ENCODE measurements at places on chromosomes 16 and 17.

DNA sequence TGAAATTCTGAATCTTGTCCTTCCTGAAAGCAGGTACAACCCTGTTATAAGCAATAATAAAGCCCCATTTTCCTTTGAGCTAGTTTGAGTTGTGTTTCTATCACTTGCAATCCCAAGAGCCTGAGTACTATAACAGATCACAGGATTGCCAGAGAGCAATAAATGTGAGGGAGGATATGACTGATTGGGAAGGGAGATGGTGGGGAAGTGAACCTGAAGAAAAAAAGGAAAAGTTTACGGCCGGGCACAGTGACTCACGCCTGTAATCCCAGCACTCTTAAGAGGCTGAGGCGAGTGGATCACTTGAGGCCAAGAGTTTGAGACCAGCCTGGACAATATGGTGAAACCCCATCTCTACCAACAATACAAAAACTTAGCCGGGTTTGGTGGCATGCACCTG is 80.4 kb downstream of the COX10 start:
- DNase-seq = no peak

DNA sequence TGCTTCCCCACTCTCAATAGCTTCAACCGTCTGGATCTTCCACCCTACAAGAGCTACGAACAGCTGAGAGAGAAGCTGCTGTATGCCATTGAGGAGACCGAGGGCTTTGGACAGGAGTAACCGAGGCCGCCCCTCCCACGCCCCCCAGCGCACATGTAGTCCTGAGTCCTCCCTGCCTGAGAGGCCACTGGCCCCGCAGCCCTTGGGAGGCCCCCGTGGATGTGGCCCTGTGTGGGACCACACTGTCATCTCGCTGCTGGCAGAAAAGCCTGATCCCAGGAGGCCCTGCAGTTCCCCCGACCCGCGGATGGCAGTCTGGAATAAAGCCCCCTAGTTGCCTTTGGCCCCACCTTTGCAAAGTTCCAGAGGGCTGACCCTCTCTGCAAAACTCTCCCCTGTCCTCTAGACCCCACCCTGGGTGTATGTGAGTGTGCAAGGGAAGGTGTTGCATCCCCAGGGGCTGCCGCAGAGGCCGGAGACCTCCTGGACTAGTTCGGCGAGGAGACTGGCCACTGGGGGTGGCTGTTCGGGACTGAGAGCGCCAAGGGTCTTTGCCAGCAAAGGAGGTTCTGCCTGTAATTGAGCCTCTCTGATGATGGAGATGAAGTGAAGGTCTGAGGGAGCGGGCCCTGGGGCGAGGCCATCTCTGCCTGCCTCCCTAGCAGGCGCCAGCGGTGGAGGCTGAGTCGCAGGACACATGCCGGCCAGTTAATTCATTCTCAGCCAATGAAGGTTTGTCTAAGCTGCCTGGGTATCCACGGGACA is 11.1 kb upstream of the CLEC18A start:
- DNase-seq = no peak

GRCh38 chr17:21293831-21294210 is 9.3 kb downstream of the MAP2K3 start:
- DNase-seq = no peak

DNA sequence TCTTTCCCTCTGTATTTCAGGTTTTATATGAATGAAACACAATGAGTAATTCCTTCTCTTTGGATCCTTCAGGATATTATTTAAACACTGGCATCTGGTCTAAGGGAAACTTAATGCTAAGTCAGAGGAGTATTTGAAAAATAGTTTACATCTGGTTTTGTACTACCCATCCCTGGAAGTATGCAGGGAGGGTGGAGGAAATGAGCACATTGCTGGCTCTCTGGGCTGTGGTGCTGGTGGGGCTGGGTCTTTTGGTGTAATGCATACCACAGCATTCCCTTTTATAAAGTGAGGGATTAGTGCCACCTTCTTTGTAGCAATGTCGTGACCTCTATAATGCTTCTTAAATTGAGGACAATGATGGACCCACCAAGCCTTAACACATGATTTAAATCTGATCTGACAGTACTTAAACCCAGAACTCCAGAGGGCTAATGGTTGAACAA is 105.5 kb upstream of the AXIN2 start:
- DNase-seq = no peak

DNA sequence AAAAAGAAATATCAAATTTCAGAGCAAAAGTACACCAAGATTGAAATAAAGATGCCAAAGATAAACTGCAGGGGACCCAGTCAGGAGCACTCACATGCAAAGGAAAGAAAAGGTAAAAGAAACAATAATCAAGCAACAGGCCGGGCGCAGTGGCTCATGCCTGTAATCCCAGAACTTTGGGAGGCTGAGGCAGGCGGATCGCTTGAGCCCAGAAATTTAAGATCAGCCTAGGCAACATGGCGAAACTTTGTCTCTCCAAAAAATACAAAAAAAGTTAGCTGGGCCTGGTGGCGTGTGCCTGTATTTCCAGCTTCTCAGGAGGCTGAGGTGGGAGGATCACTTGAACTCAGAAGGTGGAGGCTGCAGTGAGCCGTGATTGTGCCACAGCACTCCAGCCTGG is 107.6 kb upstream of the SMURF2 start:
- DNase-seq = no peak

DNA sequence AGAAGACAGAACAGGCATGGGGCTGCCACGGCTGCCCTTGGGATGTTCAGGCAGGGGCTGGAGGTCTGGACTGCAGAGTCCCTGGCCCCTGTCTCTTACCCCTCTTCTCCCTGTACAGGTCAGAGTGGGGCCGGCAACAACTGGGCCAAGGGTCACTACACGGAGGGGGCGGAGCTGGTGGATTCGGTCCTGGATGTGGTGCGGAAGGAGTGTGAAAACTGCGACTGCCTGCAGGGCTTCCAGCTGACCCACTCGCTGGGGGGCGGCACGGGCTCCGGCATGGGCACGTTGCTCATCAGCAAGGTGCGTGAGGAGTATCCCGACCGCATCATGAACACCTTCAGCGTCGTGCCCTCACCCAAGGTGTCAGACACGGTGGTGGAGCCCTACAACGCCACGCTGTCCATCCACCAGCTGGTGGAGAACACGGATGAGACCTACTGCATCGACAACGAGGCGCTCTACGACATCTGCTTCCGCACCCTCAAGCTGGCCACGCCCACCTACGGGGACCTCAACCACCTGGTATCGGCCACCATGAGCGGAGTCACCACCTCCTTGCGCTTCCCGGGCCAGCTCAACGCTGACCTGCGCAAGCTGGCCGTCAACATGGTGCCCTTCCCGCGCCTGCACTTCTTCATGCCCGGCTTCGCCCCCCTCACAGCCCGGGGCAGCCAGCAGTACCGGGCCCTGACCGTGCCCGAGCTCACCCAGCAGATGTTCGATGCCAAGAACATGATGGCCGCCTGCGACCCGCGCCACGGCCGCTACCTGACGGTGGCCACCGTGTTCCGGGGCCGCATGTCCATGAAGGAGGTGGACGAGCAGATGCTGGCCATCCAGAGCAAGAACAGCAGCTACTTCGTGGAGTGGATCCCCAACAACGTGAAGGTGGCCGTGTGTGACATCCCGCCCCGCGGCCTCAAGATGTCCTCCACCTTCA is 11.7 kb downstream of the TUBB3 start:
- no peak for DNase-seq
